CD4-positive, alpha-beta T cell treated with Interleukin-12 subunit alpha and Interleukin-12 subunit beta, for 1 hour (primary cell): ENCODE measurements at places on chromosomes 7 and 10.

- DNase-seq: no peak
Observed at GRCh38 chr10:29277296-29277695, 11.6 kb upstream of the LYZL1 start.

DNA sequence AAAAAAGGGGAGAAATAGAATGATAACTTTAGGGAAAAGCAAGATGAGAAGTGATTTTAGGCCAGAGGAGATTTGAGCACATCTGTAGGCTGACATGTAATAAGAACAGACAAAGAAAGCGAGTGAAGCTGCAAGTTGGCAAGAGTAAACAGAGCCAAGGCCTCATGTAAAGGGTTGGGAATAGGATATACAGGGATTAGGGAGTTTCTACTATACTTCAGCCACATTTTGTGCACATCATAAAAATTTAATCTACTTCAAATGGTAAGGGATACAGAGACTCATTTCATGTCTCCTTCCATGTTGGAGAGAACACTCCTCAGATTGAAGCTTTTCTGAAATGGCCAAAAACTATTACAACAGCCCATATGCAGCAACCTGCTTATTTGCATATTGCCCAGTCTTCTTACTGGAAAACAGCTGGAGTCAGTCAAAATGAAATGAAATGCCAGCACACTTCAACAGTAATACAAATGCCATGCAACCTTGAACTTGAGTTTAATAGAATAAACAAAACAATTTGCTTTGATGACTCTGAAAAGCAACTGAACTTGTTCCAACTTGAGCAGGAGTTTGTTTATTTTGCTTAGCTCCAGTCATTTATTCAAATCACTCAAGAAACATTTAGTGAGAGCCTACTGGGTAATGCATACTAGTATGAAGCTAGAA, 49.9 kb downstream of the NRCAM start:
- no peak for DNase-seq

DNA sequence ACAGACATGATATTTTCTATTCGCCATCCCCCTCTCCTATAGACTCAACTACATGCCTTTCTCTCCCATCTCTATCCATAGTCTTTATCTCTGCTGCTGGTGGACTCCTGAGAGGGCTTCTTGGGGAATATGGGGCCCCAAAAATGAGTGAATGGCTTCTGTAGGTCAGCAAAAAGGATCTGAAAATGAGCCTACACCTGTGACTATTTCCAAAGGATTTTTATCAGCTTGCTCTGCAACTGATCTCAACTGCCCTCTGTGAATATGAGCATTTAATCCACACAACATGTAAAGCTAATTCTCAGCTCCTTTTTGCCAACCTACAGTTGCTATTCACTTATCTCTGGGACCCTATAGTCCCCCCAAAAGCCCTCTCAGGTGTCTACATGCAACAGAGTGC, 36.2 kb downstream of the PRSS2 start:
- no peak for DNase-seq

DNA sequence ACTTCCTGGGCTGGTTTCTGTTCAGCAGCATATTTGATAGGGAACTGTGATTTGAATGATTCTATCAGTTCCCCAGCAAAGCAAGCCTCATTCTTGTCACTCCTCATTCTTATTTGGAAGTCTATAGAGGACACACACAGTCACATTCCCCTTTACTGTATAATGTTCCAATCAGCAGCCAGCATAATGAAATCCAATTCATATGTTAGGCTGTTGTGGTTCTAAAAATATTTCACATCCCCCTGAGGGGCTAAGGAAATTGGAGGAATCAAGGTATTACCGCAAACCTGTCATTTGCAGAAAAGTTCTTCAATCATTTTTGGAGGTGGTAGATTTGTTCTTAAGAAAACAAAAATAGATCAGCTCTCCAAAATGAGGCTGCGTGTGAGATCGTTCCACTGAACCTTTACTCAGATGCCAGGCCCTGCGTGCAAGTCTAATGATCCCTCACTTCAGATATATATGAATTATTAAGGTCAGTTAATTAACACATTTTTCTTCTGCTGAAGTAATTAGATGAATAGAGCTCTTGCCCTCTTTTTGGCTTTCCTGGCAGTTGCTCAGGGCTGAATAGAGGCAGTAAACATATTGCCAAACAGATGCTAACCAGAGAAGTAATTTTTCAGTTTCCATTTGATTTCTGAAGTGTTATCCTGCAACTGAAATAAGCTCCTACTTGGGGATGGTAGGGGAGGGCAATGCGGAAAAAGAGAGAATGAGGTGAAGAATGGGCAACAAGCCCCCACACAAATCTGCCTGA, 31.8 kb downstream of the LSMEM1 start:
- no peak for DNase-seq

GRCh38 chr7:107353701-107354100, 116.2 kb upstream of the GPR22 start:
- DNase-seq: no peak

DNA sequence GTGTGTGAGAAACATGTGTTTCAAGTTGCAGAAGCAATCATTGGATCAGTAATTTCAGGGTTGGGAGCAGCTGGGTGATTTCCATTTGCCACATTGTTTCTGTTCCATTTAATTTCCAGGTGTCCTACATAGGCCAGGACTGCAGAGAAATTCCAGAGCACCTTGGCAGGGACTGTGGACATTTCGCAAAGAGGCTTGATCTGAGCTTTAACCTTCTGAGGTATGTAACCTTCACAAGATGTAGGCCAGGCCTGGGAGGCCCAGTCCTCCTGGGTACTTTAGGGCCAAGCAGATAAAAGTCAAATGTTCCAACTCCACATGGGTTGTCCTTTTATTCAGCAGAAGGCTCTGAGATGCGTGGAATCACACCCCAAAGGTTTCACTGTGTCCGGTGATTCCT, 6.9 kb downstream of the LRMDA start:
- no peak for DNase-seq

- DNase-seq: no peak
Observed at GRCh38 chr10:10432296-10433035, 585.2 kb upstream of the CELF2 start.

- no peak for DNase-seq
Observed at GRCh38 chr10:125557311-125557710, 125.7 kb downstream of the TEX36 start.

DNA sequence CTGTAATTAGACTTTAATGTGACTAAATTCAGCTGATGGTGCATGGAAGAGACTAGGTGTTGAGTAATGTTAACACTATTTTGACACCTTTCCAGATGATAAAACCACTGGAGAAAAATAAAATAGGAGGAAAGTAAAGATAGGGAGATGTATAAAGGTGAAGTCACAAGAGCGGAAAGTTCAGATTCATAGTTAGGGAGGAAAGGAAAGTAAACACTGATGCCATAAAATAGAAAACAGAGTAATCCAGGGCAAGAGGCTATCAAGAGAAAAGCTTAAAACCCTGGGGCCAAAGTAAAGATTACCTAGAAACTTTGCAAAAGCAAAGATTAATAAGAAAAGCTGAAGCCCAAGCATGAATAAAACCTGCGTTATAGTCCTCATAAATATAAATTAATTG, 62.8 kb downstream of the RAB11FIP2 start:
- no peak for DNase-seq

DNA sequence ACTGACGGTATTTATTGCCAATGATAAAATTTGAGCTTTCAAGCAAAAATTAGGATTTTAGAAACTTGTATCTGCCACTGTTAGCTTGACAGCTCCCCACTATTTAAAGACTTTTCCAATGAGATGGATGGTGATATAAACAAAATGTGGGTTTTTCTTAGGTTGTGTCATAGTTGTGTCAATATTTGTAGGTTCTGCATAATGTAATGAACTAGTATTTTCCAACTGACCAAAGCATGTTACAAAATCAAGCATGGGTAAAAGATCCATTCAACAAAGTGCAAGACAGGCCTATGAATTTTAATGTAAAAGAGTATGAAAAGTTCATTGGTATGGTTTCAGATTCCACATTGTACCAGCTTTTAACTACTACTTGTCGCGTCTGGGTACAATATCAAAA, 165.6 kb downstream of the SKAP2 start:
- DNase-seq: no peak
